ENCODE measurements at places on chromosomes 4 and X.

DNA sequence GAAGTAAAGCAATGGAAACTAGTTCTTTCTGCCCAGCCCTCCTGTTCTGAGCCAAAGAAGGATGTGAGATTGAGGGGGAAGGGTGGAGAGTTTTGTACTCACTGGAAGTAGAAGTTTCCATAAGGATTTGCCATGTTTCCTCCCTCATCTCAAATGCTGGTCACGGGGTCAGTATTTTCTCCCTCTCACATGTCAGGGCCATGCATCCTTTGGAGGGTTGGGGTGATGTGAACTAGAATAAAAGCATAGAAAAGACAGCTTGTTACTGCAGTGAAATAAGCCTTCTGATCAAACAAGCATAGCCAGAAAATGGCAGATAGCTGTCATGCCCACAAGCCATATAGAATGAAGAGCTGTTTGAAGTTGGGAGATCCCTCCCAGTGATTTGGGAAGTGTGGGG lies 79.7 kb downstream of the KIT start:
- no peak for DNase-seq

- no peak for DNase-seq
Measured at GRCh38 chr4:6495296-6495590, 22.8 kb upstream of the PPP2R2C start.

- no peak for DNase-seq
Measured at GRCh38 chr4:42616572-42616971, 40.3 kb downstream of the ATP8A1 start.

DNA sequence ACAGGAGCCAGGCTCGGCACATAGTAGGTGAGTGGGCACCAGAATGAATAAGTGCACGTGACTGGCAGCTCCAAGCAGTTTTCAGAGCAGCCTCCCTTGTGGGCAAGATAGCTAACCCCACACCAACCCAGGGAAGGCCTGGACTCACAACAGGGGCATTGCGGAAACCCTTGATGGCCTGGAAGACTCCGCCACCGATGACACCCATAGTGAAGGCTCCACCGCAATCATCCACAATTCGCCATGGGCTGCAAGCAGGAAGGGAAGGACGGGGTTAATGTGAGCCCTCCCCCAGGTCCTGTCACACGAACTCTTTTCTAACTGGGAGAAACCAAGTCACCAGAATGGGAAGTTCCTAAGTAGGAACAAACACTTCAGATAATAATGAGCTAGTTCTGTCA lies 957 bp downstream of the TIMM17B start:
- DNase-seq, result no peak

DNA sequence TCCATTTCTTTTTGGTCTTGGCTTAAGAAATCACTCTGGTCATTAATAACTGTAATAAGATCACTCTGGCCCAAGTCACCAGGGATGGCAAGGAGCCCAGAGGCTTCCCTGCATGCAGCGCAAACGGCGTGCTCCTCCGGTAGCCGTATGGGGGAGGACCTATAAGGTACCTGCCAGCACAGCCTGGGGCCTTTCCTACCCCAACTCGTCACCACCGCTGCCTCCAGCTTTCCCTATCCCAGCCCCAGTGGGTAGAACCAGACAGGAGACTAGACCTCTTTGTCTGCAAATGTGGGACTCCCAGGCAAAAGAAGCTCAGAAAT lies 25.9 kb downstream of the HAND2 start:
- DNase-seq, result no peak

DNA sequence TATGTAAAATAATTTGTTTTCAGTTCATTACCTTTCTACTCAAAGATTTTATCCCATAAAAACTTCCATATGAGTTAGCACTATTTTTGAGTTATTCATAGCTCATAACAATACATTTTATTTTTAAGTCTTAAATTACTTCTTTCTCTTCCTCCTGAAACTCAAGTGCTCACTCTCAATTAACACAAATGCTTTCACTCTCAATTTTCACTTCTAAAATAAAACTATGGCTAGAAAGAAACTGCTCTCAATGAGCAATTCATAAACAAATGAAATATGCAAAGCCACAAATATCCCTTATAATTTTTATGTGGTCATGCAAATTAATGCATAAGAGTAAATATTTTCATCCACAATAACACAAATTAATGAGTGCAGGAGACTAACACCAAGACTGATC lies 38.8 kb downstream of the MAML3 start:
- DNase-seq, result no peak

GRCh38 chr4:187491959-187492358 lies 503.6 kb upstream of the ZFP42 start:
- no peak for DNase-seq

- DNase-seq, result no peak
Measured at GRCh38 chr4:152500800-152501434, 35.0 kb downstream of the FBXW7 start.

- no peak for DNase-seq
Measured at GRCh38 chrX:69031971-69032391, 133.3 kb downstream of the PJA1 start.

GRCh38 chr4:78742300-78742699 lies 33.9 kb upstream of the BMP2K start:
- no peak for DNase-seq

- DNase-seq, result no peak
Measured at GRCh38 chr4:182754895-182755294, 162.3 kb downstream of the DCTD start.

DNA sequence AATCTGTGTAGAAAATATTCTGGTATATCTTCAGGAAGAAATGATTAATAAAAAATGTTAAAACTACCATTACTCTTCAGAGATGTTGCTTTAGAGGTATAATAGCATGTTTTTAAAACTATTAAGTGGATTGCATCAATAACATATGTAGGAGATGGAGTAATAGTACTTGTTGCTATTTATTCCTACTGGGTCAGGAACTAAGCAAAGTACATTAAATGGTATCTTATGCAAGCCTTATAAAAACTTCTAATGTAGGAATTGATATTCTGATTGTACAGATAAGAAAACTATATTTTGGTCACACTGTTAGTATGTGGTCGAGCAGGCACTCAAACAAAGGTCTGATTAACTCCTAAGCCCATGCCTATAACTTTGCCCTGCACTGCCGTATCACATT lies 31.4 kb upstream of the PDLIM5 start:
- DNase-seq, result no peak

DNA sequence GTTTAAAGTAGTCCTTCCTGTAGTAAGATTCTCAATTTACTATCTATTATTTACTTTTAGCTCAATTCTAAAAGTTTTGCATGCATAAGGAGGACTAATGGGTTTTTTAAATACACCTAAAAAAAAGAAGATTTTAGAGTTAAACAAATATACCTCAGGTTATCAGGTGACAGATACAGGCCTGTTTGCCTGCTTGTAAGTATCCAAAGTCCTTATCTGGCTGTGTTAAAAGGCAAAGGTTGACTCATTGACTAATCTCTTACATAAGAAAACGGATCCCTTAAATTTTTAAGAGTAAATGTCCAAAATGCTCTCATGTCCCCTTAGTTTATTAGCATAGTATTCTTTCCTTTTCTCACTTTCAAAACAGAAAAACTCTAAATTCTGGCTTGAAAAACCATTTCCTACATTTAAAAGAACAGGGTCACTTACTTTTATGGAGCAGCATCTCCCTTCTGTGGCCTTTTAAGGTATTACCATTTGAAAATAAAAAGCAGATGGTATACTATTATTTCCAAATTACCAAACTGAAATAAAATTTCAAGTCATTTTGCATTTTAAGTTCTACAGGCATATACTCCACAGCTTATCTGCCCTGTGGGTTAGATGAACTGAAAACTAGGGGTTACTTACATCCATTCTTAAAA lies 4.5 kb downstream of the CBR4 start:
- DNase-seq, result no peak

DNA sequence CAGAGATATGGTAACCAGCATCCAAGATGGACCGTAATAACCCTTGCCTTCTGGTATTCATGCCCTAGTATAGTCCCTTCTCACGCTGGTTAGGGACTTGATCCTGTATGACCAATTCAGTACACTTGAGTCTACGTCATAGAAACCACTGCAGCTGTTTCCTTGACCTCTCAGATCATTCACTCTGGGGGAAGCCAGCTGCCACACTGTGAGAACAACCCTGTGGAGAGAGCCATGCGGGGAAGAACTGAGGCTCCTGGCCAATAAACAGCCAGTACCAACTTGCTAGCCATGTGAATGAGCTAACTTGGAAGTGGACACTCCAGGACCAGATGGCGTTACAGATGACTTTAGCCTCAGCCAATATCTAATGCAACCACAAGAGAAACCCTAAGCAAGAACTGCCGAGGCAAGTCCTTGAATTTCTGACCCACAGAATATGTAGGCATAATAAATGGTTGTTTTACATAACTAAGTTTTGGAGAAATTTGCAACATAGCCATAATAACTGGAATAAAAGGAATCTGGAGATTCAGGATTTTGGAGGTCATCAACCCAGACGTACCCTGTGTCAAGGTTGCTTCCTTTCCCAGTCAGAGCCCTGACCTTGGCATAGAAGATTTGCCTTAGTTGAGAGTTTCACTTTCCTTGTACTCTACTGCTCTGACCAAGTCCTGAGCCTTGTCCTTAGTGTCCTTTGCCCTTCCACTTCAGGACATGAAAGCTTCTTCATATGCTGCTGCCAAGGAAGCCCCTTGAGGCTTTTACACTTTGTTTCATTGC lies 87.3 kb upstream of the ZNF81 start:
- no peak for DNase-seq

GRCh38 chr4:180240670-180241069 lies 2002.5 kb upstream of the TENM3 start:
- no peak for DNase-seq

DNA sequence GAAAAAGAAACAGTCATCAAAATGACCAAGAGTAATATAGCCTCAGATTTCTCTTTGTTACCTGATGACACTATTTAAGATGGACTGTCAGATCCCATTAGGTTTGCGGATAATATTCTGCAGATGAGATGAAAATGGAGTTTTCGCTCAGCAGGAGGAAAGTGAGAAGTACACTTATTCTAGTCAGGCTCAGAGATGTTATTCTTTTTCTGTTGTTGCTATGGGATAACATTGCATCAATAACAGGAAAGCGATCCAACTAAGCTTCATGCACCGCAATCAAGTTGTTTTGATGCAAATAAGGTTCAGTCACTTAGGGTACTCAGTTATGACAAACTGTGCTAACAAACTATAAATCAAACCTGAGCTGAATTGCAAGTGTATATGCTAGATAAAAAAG lies 415.0 kb downstream of the CCSER1 start:
- no peak for DNase-seq

- no peak for DNase-seq
Measured at GRCh38 chrX:40318076-40318475, 220.3 kb upstream of the BCOR start.

DNA sequence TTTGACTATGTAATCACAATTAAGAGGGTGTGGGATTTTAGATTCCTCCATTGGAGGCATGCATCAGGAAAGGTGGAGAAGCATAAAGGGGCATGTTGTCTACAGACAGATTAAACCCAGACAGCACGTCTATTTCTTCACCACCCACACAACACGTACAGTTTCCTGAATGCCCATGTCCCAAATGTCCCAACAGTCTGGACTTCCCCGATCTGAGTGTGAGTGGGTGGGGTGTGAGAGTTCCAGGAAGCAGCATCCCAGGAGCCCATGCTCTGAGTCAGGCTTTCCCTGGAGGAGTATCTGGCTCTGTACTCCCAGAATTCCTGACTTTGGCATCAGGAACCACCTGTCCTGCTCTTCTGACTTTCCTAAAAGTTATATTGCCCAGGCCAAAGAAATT lies 30.8 kb upstream of the NDP start:
- DNase-seq, result no peak

GRCh38 chr4:38078590-38079421 lies 118.6 kb downstream of the PTTG2 start:
- no peak for DNase-seq

DNA sequence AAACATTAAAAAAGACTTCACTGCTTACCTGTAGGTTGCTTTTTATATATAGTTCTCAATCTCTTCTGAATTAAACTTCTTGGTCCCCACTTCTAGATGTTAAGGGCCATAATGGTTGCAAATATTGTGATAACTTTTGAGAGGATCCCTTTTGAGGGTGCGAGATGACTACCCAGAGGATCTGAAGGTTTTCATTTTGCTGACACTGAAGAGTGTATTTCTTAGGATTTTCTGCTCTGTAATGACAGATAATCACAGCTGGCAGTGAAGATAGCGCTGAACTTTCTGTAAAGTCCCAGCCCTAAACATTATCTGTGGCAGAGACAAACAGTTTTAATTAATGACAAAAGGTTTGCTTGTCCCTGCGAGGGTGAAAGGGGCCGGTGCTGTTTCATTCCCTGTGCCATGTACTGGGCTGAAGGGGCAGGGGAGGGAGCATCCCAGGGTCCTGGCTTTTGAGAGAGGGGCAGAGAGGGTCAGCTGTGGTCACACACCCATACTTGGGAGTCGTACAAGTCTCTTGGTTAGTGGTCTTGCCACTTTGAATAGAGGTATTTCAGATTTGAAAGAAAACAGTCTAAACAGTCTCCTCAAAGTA lies 22.2 kb downstream of the CLCN4 start:
- DNase-seq, result no peak

DNA sequence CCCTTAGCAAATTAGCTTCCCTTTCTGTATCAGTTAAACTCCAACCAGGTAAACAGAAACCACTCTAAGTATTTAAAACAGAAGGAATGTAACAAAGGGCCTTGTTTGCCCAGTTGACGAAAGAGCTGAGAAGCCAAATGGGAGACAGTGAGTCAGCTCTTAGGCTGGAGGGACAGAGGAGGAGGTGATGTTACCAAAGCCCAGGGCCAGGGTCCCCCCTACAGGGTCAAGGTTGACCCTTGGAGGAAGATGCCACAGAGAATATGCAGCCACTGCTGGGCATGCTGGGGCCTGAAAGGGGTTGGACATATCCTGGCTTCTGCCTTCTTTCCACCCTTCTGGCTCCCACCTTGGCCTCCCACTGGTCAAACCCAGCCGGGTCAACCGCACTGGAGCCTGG lies 38.3 kb upstream of the LGI2 start:
- no peak for DNase-seq

DNA sequence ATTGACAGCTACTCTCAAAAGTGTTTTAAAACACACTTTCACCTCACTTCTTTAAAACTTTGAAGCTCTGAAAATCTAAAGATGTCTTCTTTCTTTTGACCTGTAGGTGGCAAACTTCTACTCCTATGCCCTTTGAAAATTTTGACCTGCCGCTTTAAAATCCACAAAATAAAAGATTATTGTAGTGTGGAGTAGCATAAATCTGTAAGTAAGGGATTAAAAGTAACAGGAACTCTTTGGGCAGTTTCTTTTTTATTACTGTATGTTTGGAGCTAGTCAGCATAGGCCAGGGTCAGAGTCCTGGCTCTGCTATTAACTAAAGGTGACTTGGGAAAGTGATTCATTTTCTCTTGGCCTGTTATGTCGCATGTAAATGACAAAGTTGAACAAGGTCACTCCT lies 25.5 kb downstream of the BBS12 start:
- no peak for DNase-seq

DNA sequence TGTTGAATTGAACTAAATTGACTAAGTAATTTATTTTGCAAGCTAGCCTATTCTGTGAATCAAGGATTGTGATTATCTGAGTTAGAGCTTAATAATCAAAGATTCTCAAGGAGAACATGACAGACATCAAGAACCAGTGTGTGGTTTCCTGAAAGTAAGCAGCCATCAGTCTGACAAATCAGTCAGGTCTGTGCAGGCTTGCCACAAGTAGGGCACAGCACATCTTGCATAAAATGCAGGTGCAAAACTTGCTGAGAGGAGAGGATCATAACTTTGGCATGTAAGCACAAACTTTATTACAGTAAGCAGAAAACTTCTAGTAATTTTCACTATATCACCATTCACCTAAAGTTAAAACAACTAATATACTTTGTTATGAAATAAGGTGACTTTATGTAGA lies 22.5 kb downstream of the FAM241A start:
- no peak for DNase-seq
